Neural progenitor cell (in vitro differentiated cells): ENCODE measurements at places on chromosomes 6 and 20. TPM values are rescaled to one million over a fixed set of nuclear protein-coding genes. Genes with fewer than 3 reads are reported as not detected.

Gene MEI4
- 1.0 TPM in 2 replicates for total RNA-seq

Gene IYD
- total RNA-seq: not detected in 2 replicates

Gene ZC3H12D
- 0.03 TPM in 1 of 2 replicates, not detected in the other for total RNA-seq

Gene ANKRD6
- 36.3 and 45.0 TPM in 2 replicates for total RNA-seq

Gene TPX2
- 226 and 278 TPM in 2 replicates for total RNA-seq

Gene ARHGAP40
- not detected in 2 replicates for total RNA-seq

Gene METTL24
- 3.2 and 4.5 TPM in 2 replicates for total RNA-seq

Gene HLA-DMB
- 4.3 and 4.5 TPM in 2 replicates for total RNA-seq

Gene HLA-DOA
- total RNA-seq: 38.0 and 52.2 TPM in 2 replicates

Gene GJA10
- 0.37 TPM in 1 of 2 replicates, not detected in the other for total RNA-seq

Gene APCDD1L
- total RNA-seq: not detected in 2 replicates

Gene PI3
- total RNA-seq: not detected in 2 replicates

- DNase-seq: no peak
Measured at GRCh38 chr6:113562248-113562647, 294.9 kb upstream of the MARCKS start.

GRCh38 chr6:153150752-153151440 is 19.8 kb upstream of the RGS17 start:
- DNase-seq: no peak

DNA sequence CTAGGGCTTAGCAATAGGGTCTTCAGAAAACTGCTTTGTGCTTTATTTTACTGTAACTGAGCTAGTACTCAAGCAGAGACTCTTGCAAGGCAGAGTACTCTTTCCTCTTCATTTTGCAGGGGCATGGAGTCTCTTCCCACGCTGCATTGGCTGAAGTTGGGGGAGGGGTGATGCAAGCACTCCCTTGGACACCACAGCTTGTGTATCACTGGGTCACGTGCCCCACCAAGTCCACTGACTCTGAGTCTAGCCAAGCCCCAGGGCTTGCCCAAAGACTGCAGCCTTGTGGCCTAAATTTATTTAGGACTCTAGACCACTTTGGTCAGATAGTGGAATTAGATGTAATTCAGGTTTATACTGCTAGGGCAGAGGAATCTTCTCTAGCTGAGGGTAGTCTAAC is 1075.0 kb upstream of the ADGRB3 start:
- no peak for DNase-seq

GRCh38 chr20:10673176-10673841 is 490 bp downstream of the JAG1 start:
- DNase-seq: peak; percentile 87

DNA sequence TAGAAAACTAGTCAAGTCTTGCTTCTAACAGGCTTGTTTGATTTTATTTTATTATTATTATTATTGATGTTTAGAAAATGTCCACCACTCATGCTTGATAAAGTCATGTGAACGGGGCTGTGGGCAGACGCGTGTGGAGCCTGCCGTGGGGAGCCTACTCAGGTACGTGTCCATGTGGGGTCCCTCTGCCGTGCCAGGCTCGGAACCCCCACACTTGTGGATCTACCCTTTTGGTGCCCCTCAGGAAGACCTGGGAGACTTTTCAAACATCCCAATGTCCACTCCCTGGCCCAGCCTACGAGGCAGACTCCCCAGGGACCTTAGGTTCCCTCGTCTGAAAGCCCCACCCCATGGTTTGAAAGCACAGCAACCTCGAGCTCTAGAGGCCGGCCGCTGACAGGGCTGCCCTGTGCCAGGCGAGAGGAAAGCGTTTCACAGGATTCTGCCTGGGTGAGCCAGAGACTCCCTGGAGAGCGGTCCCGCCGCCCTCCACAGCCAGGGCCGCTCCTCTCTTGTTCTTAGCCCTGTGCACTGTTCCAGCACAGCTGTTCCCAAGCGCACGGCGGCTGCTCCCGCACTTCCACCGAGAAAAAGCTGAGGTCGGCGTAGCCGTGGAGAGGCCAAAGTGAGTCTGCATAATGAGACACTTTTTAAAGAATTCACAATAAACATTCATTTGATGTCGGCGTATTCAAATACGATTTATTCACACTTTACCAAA is 249.7 kb downstream of the TTLL2 start:
- DNase-seq: no peak

DNA sequence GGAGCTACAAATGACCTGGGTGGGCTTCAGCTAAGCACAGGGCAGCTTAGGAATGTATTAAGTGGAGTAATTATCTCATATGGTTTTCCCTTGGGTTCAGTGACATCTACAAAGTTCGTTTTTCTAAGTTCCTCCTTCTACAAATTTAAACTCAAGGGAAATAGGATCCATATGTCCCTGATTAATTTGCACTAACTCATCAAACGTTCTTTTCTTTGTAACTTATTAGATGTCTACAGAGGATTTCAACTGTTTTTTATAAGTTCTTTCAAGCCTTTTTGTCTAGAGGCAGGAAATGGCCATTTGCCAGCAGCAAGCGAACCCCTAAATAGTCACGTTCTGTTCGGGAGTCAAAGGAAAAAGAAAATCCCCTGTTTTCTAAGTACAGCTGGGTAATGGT is 1060.3 kb downstream of the KIF16B start:
- DNase-seq: no peak

GRCh38 chr6:144298194-144298593 is 13.1 kb downstream of the UTRN start:
- no peak for DNase-seq

DNA sequence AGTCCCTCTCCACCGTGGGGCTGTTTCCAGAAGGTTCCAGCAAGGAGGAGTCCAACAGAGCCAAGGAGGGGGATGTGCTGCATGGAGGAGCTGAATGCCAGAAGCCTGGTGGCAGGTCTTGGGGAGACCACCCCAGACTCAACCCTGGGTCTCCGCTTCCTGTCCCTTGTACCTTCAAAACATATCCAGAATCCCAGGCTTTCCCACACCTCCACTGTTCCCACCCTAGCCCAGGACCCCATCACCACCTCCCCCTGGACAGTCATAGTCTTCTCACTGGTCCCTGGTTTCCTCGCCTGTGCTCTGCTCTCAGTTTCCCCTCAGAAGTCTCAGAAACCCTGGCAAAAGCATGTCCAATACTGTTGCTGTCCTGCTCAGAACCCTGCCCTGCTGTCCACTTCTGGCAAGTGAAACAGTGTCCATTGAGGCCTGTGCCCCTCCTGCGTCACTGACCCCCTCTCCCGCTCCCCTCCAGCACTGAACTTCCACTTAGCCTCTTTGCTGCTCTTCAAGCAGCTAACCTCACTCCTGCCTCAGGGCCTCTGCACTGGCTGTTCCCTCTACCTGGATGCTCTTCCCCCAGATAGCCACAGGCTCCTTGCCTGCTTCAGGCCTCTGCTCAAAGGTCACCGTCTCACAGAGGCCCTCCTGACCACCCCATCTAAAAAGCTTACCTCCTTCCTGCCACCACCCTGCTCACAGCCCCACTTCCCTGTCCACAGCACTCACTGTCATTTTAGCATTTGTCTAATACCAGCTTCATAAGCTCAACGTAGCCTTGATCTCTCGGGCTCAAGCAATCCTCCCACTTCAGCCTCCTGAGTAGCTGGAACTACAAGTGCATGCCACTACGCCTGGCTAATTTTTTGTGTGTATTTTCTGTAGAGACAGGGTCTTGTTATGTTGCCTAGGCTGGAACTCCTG is 169.2 kb downstream of the GRM4 start:
- no peak for DNase-seq

GRCh38 chr6:168498161-168498843 is 57.3 kb downstream of the SMOC2 start:
- no peak for DNase-seq

- no peak for DNase-seq
Measured at GRCh38 chr20:42063141-42063540, 445.0 kb upstream of the CHD6 start.

- DNase-seq: peak; percentile 72
Measured at GRCh38 chr6:23659125-23659524, 466.9 kb upstream of the NRSN1 start.

DNA sequence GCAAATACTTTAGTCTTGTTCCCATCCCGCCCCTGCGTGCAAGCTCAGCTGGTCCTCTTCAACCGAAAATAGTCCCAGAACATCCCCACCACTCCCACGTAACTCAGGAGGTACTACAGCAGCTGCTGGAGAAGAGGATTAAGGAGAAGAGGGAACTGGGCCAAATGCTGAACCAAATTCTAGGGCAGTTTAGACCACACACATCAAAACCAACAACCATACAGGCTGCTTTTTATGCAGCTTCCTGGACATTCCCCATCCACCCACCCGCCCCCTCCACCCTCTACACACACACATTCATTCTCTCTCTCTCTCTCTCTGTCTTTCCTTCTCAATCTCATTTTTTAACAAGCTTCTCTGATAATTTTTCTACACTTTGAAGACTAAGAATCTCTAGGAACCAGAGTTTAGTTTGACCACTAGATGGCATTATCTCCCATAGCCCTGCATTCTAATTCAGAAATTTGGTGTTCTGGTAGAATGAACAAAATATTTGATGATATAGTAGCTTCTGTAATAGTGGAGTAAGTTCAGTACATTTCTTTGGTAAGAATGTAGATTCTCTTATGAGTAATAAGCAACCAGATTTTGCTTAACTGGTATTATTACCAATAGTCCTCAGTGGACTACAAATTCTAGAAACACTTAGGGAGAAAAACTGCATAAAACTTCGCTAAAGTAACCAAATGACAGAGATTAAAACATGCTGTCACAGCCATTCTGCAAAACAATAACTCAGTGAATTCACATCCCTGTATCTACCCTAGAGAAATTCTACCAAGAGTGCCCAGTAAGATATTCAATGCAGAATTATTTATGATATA is 52.1 kb upstream of the BEND6 start:
- DNase-seq: peak; percentile 33

GRCh38 chr6:129920103-129920798 is 59.1 kb upstream of the TMEM244 start:
- DNase-seq: no peak

DNA sequence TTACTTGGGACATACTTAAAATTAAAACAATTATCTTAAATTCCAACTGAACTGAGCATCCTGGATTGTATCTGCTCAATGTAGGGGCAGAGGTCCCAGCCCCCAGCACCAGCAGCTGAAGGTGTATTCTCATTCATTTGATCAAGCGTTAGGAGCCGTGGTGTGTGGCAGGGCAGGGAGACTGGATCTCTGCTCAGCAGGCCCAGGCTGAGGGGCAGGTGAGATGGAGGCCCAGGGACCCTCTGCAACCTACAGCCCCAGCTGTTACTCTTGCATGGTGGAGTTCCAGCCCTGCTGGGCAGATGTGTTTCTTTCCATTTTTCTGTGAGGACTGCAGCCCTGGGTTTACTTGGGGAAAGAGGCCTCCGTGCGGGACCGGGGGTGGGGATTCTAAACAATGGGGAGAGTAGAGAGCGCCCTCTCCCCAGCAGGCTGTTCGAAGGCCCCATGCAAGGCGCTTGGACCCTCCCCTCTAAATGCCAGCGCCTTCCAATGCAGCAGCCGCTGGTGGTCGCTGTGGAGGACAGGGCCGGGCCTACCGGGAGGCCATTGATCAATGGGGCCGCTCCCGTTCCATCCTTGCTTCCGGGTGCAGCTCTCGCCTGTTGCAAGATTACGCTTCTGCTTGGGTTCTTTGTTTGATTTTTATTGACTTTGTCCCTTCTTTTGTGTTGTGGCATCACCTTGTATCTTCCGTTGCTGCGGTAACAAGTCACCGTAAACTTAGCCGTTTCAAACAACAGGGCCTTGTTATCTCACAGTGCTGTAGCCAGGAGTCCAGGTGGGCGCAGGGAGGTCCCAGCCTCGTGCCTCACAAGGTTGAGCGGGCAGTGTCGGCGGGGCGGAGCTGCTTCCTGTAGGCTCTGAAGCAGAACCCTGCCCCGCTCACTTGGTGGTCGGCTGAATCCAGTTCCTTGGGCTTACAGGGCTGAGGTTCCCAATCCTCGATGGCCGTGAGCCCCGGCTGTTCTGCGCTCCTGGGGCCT is 134.8 kb upstream of the PHACTR3 start:
- peak; percentile 60 for DNase-seq

GRCh38 chr20:362271-363254 is 15.7 kb downstream of the NRSN2 start:
- no peak for DNase-seq

GRCh38 chr6:163944897-163945296 is 530.4 kb downstream of the QKI start:
- peak; percentile 58 for DNase-seq

GRCh38 chr20:62481425-62482145 is 5.8 kb upstream of the GATA5 start:
- DNase-seq: peak; percentile 58

DNA sequence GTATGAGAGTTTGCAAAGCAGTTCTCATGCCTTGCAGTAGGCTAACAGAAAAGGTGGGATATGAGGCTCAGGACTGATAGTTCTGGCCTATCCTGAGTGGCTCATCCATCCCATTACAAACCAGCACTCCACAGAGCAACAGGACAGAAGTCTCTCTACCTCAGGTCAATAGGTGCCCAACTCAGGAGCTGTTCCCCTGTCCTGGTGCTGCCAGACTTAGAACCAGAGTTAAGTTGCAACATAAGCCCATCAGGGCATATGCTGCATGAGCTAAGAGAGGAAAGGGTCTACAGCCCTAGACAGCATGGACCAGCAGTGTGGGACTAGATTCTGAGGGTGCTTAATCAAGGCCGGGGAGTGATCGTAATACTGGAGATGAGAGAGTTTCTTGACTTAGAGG is 104.8 kb upstream of the ECI2 start:
- no peak for DNase-seq

DNA sequence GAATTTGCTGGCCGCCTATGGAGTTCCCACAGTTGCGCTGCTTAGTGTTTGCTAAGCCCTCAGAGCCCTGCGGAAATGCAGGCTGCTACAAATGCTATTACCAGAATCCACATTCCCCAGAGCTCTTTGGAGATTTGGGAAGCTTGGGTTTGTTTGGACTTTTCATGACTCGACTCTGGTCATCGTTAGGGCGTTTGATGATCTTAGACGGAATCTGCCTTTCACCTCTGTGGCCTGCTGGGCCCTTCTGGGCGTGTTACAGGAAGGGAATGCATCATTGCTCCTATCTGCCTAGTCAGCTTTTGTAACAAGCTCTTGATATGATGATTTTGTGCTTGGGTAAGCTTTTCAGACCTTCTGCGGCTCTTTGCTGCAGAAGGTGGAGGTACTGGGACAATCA is 50.8 kb downstream of the EYA2 start:
- DNase-seq: peak; percentile 34

GRCh38 chr6:77786935-77787629 is 134.2 kb downstream of the MEI4 start:
- DNase-seq: no peak

GRCh38 chr6:28267695-28268059 is 734 bp downstream of the ZSCAN26 start:
- DNase-seq: no peak

- DNase-seq: no peak
Measured at GRCh38 chr20:13449868-13450434, 188.8 kb downstream of the TASP1 start.

GRCh38 chr20:54174457-54175175 is 830 bp upstream of the CYP24A1 start:
- DNase-seq: peak; percentile 19

DNA sequence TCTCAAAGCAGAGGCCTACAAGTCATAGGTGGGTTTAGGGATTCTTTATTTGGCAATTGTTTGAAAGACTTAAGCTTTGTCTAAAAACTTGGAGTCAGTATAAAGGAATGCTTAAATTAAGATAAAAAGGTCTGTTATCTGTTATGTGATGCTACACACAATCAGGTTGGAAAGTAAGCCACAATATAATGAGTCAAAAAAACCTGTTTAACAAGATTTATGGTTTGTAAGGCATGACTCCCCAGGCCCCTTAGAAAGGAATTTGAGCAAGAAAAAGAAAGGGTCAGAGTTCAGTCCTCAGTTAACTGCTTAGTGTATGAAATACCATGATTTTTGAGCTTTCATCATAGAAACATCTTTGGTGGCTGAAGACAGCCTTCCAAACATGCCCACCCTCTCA is 66.8 kb upstream of the HMGN3 start:
- no peak for DNase-seq

- no peak for DNase-seq
Measured at GRCh38 chr6:40419377-40419776, 167.8 kb downstream of the LRFN2 start.
